ENCODE measurements at places on chromosomes 3 and 15. TPM values are rescaled to one million over a fixed set of nuclear protein-coding genes. Genes with fewer than 3 reads are reported as not detected.

The SLC28A1 gene
- 0.07 TPM for polyA plus RNA-seq

The KY gene
- polyA plus RNA-seq = 3.4 TPM

The TMEM108 gene
- polyA plus RNA-seq = 0.88 TPM

The PLCB2 gene
- polyA plus RNA-seq = 4.2 TPM

The PGBD4 gene
- 1.1 TPM for polyA plus RNA-seq

The CAPN3 gene
- 33.9 TPM for polyA plus RNA-seq

The C3orf49 gene
- polyA plus RNA-seq = not detected

The NR1D2 gene
- polyA plus RNA-seq = 8.3 TPM

The TLR9 gene
- 0.06 TPM for polyA plus RNA-seq

The ERICH6 gene
- not detected for polyA plus RNA-seq

The CCDC39 gene
- polyA plus RNA-seq = not detected

The CCR9 gene
- not detected for polyA plus RNA-seq

The TM4SF1 gene
- 132 TPM for polyA plus RNA-seq

The DNAH12 gene
- polyA plus RNA-seq = 0.44 TPM

The RBP2 gene
- polyA plus RNA-seq = not detected

The MYD88 gene
- polyA plus RNA-seq = 11.1 TPM

The AHSG gene
- polyA plus RNA-seq = not detected

The SLC22A14 gene
- polyA plus RNA-seq = 0.06 TPM

The TNK2 gene
- 48.3 TPM for polyA plus RNA-seq

The UQCC5 gene
- polyA plus RNA-seq = 83.5 TPM

The SLCO2A1 gene
- polyA plus RNA-seq = 13.4 TPM

The ZPLD1 gene
- not detected for polyA plus RNA-seq

The CHST13 gene
- 0.15 TPM for polyA plus RNA-seq

The IL17RE gene
- polyA plus RNA-seq = 1.6 TPM

The PLA2G4D gene
- polyA plus RNA-seq = not detected

The TGM5 gene
- polyA plus RNA-seq = 0.10 TPM

The GPR160 gene
- 1.0 TPM for polyA plus RNA-seq

The ITPR1 gene
- polyA plus RNA-seq = 12.9 TPM
